ENCODE measurements at places on chromosomes 6 and 20.

DNA sequence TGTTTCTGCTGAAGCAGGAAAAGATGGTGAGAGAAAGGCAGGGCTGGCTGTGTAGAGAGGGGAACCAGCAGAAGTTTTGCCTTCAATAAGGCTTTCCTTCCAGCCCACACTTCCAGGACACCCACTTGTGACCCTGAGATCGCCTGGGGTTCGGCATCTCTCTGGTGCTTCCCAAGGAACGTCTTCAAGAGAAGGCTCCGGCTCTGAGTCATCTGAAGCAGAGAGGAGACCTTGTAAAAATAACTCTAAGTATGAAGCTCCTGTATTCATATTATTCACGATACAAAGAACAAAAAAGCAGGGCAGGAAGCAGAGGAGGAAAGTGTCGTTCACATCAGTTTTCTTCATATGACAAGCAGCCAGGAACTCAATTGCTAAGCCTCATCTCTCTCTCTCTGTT lies 95.4 kb upstream of the MRPS10 start:
- no peak for DNase-seq

DNA sequence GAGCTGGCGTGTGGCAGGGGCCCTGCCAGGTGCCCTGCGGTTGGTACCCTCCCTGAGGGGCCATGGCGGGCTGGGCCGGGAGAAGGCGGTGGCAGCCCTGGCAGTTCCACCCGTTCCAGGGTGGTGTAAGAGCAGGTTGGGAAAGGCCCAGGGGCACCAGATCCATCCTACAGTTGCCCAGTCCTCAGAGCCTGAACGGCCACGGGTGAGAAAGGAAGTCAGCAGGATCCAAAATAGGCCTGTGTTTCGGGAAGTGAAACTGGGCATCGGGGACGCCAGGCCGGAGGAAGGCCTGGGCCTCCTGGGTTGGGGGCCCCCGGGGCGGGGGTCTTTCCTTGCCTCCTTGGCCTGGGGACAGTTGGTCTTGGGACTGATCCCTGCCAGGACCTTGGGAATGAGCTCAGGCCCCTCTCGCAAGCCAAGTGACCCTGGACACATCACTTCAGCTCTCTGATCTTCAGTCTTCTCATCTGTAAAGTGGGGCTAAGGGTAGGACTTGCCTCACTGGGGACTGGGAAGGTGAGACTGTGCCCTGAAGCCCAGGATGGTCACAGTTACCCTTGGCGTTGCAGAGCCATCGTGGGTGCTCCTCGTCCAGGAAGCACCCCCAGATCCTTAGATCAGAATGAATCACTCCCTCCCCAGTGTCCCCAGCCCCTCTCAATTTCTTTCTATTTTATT lies 18.1 kb upstream of the NOL4L start:
- no peak for DNase-seq

GRCh38 chr6:22147921-22148776 lies 148.7 kb downstream of the PRL start:
- DNase-seq: no peak

DNA sequence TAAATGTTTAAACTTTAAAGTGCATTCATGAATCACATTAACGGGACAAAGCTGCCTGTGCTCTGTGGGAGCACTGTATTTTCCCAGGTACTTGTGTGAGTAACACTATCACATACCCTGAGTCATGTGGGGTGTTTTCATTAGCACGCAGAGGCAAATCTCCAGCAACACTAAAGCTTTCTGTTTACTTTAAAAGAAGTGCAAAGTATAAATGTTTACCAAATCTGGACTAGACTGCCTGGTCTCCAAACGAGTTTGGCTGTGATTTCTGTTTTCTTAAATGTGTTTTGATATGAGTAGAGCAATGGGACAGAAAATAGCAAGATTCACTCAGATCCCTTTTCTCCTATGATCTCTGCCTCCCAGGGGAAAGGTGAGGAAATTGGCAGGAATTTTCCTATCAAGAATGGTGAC lies 28.8 kb upstream of the RIPPLY2 start:
- DNase-seq: no peak

- DNase-seq: peak; percentile 71
Measured at GRCh38 chr6:27505209-27506027, 32.5 kb upstream of the ZNF184 start.

- DNase-seq: no peak
Measured at GRCh38 chr20:47576516-47577033, 74.9 kb downstream of the NCOA3 start.

DNA sequence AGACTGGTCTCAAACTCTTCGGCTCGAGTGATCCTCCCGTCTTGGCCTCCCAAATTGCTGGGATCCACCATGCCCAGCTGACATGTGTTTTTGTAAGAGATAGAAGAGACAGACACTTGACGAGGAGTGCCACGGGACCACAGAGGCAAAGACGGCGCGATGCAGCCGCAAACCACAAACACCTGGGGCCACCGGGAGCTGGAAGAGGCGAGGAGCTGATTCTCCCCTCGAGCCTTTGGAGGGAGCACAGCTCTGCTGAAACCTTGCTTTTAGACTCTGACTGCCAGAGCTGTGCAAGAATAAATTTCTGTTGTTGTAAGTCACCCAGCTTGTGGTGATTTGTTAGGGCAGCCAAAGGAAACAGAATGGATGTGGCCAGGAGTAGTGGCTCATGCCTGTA lies 46.9 kb downstream of the TFAP2C start:
- DNase-seq: no peak

DNA sequence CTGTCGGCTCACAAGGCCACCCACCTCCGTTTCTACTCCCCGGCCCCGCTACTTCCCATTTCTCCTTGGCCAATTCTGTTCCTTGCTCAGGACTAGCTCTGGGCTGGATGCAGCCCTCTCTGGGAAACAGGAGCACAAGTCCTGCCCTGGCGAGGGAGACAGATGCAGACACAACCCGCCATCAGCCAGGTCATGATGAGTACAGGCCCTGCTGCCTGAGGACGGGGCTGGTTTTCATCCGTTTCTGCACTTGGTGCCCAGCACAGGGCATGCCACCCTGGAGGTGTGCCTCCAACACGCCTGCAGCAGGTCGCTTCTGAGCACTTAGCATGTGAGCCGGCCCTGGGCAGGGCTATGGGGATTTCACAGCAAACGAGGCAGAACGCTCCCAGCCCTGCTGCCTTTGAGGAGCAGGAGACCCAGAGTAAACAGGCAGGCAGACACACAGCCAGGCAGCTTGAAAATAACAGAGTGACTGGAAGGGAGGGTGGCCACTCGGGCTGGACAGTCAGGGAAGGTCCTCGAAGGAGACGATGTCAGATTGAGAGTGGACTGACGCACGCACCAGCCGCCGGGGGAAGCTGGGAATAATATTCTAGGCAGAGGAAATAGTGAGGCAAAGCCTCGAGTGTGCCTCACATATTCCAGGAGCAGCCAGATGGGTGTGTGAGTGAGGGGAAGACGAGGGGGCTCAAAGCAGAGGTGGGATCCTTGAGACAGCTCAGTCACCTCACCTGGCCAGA lies 21.2 kb upstream of the VSTM2L start:
- DNase-seq: no peak

DNA sequence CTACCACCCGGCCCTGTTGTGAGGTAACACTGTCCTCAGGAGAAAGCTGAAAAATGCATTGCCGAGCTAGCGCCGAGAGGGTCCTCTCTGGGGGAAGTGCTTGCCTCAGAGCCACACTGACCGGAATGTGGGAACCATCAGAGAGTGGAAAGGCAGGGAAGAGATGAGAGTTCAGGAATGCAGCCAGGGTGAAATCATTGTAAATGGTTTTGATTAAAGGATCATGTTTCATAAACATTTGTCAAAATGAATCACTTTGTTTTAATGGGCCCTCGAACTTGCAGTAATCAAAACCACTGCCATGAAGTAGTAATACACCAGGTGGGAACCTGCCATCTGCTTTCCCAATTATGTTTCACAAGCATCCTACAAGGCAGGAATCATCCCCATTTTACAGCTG lies 16.9 kb upstream of the IL17F start:
- DNase-seq: no peak

- DNase-seq: peak; percentile 96
Measured at GRCh38 chr6:15248451-15249370, 2.8 kb downstream of the JARID2 start.

DNA sequence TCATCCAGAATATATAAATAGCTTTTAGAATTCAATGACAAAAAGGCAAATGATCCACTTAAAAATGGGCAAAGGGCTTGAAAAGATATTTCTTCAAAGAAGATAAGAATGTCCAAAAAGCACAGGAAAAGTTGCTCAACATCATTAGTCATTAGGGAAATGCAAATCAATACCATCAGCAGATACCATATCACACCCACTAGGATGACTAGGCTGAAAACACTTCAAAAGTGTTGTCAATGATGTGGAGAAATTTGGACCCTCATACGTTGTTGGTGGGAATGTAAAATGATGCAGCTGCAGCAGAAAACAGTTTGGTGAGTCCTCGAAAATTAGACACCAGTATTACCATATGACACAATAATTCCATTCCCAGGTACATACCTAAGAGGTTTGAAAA lies 303.6 kb upstream of the SLC35B3 start:
- no peak for DNase-seq

- DNase-seq: no peak
Measured at GRCh38 chr20:60139663-60140446, 181.6 kb downstream of the CDH26 start.

DNA sequence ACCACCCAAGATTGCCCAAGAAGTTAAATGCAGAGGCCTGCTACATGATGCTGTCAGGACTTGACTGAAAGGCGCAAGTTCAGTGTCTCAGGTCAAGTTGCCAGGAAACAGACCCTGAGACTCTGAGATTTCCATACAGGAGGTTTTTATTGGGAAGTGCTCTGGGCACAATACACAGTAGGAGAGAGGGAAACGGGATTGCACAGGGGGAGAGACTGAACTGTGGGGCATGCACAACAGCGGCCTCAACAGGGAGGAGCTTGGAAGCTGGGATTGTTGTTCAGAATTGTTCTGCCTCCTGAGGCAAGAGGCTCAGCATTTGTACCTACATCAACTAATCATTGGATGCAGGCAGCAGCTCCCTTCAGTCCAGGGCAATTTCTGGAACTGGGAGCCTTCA lies 6.7 kb downstream of the STX11 start:
- DNase-seq: no peak

GRCh38 chr20:9215539-9215938 lies 146.7 kb downstream of the PLCB4 start:
- no peak for DNase-seq

DNA sequence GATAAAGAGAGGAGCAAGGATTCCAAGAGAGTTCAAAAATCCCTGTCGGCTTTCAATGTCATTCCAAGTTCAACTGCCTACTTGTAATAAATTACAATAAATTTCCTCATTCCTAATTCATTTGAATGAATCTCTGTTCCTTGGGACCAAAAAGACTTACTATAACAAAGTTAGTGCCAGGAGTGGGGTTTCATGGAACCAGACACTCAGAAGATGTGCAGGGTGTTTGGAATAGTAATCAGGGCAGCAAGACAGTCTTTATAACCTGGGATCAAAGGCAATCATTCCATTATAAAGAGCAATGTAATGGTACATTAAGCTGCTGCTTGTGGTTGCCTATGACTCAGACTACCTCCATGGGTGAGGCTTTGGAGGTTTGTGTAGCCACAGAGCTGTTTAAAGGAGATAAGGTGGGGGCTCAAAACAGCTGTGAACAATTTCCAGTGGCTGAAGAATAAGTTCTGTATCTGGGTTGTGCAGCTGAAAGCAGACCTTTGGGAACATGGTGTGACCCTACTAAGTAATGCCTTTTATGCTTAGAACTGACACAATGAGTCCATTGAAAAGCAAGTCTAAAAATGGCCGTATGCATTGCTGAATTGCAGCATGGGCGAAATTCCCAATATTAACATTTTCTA lies 159.9 kb downstream of the LINC00237 start:
- no peak for DNase-seq

DNA sequence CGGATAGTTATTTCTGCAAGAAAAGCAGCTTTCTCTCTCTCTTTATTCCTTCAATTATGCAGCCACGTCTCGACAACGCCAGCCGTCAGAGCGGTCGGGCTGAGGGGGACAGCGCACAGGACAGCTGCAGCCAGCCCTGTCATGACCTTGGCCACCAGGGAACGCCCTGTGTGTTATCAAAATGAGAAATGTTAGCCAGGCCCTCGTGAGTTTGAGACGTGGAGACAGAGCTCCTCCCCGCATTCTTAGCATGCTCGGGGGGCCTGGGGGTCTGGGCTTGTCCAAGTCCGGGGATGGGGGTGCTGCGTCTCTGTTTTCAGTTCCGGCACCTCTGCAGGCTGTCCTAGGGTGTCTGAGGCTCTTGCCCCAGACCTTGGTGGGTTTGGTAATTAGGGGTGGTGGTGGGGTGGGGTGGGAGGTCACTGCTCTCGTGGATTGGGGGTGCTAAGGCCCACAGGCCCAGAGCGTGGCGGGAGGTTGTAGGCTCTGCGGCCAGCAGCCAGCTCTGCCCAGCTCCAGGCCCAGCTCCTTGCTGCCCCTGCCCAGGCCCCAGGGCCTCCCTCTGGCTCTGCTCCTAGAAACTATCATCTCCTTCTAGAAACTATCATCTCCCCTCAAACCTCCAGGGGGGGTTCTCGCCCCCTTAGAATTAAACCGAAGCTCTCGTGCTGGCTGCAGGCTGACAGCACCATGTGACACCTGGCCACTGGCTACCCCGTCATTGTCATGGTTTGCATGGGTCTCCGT lies 54.3 kb upstream of the GATA5 start:
- no peak for DNase-seq

DNA sequence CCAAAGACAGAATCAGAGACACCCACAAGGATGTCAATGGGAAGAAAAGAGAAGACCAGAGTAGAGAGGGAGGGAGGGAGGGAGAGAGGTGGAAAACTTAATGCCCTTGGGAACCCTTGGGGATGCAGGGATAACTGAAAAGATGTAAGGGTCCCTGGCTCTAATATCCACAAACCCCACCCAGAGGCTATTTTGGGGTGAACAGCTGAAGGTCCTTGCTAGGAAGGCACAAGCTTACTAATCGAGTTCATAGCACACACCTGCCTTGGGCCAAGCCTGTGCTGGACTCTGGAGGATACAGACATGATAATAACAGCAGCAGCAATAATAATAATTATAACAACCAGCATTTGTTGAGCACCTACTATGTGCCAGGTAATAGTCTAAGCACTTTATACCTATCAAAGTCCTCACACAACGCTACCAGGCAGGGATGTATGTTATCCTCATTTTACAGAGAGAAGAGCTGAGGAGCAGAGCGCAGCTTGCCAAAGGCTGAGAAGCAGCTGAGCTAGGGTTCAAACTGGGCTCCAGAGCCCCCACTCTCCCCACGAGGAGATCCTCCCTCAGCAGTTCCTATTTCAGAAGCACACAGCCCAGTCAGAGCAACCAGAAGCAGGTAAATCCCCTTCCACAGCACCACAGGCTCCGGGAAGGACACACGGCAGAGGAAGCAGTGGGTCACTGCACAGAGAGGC lies 174.2 kb downstream of the ANKRD60 start:
- no peak for DNase-seq

DNA sequence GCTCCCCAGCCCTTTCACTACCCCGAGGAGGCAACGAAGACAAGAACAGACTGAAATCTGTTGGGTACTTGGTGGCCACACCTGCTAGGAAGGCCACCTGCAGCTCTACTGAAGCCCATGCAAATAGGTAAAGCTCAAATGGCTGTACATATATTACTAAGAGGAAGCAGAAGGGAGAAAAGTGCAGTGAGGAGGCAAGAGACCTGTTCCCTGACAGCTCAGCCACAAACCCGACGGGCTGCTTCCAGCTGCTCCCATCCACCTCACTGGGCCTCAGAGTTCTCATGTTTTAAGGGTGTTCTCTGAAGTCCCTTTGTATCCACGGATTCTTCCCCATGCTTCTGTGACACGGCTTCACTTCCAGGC lies 24.6 kb downstream of the TRAM2 start:
- no peak for DNase-seq
